ENCODE measurements at places on chromosomes 4 and X. TPM values are rescaled to one million over a fixed set of nuclear protein-coding genes. Genes with fewer than 3 reads are reported as not detected.

The HS3ST1 gene
- 0.59 TPM for total RNA-seq

The IL3RA gene
- 0.53 TPM for total RNA-seq

The AMELX gene
- not detected for total RNA-seq

The REST gene
- total RNA-seq: 49.1 TPM

The DUX4 gene
- total RNA-seq: not detected

The TCP11X1 gene
- not detected for total RNA-seq

The PRRG3 gene
- not detected for total RNA-seq

The FGFBP2 gene
- 0.20 TPM for total RNA-seq

The KDR gene
- not detected for total RNA-seq

DNA sequence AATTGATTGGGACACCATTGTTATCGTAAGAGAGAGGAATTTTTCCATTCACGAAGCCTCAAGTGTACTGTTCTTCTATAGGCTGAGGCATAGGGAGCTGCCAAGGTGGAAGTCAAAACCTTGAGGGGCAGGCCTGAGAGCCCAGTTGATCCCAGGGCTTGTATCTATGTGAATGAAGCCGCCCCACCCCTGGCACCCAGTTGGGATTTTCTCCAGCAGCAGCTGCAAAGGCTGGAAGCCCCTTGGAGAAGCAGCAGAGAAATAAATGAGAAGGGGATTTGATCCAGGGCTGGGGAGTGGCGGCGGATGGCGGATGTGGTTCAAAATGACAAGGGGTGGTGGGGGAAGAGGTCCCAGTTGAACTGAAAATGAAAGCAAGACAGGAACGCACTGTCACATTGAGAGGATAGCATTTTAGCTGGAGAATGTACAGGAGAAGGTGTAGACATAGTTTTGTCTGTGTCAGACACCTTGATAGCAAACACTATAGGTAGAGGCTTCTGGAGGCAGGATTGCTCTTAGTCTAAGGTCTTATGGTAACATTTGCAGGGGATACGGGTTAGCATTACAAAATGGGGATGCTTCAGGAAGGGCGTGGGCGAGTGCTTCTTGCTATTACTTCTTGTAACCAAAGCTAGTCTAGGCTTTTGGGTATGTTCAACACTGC, 32.6 kb downstream of the DOCK11 start:
- H3K27ac ChIP-seq: peak overlapping the region; percentile 97
- H3K4me1 ChIP-seq: peaks cover 82% of the 10 kb centered on the region
- no peaks in the 10 kb centered on the region for H3K27me3 ChIP-seq
- DNase-seq: peak; percentile 20
- peak overlapping the region; percentile 88 for H3K4me3 ChIP-seq

GRCh38 chrX:65731684-65732289, 64.3 kb downstream of the MSN start:
- H3K36me3 ChIP-seq: peaks cover 83% of the 10 kb centered on the region
- peak overlapping the region; percentile 41 for H3K27ac ChIP-seq
- H3K27me3 ChIP-seq: no peaks in the 10 kb centered on the region
- no peak overlapping the region for H3K4me3 ChIP-seq
- H3K4me1 ChIP-seq: peaks cover 21% of the 10 kb centered on the region

GRCh38 chr4:4853921-4854648, 5.4 kb upstream of the MSX1 start:
- no peak for DNase-seq
- H3K4me3 ChIP-seq: peak overlapping the region; percentile 84
- H3K27me3 ChIP-seq: peaks cover 54% of the 10 kb centered on the region
- H3K36me3 ChIP-seq: peaks cover 3% of the 10 kb centered on the region
- no peak overlapping the region for H3K27ac ChIP-seq

DNA sequence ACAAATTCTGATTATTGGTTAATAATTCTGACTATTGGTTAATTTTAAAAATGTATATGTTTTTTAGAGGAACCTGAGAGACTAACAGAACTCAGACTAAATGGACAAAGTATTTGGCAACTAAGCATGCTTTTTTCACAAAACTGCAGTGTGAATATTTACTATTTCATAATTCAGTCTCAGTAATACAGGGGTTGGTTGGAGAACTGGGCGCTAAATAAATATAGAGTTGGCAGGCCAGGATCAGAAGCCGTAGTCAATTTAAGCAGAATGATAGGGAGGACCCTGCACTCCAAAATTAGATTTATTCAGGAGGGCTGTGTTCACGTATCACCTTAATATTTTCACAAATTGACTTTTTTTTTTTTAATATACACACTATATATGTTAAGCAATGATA, 5.8 kb downstream of the TIGD2 start:
- H3K27me3 ChIP-seq: no peaks in the 10 kb centered on the region
- no peak overlapping the region for H3K4me3 ChIP-seq
- no peaks in the 10 kb centered on the region for H3K36me3 ChIP-seq
- no peak overlapping the region for H3K27ac ChIP-seq

DNA sequence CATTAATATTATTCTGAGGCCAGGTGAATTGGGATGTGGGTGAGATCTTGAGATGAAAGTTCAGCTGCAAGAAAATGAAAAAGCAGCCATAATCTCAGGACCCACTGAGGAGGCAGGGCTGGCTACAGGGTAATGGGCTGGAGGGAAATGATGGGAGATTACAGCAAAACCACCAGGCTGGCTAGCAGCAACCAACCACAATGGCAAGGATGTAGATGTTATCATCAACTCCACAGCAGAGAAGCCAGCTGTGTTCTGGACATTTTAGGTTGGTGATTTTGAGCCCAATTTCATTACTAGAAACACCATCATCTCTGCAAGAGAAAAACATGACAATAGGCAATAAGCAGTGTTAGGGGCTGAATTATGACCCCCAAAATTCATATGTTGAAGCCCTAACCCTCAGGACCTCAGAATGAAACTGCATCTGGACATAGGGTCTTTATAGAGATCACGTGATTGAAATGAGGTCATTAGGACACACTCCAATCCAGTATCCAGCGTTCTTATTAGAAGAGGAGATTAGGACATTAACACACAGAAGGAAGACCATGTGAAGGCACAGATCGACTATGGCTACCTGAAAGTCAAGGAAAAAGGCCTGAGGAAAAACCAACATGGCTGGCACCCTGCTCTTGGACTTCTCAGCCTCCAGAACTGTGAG, 139.8 kb upstream of the KIT start:
- DNase-seq: no peak
- no peak overlapping the region for H3K27ac ChIP-seq
- H3K4me3 ChIP-seq: no peak overlapping the region
- H3K36me3 ChIP-seq: no peaks in the 10 kb centered on the region

GRCh38 chr4:3355266-3355748, 62.5 kb downstream of the RGS12 start:
- H3K4me1 ChIP-seq: peaks cover 44% of the 10 kb centered on the region
- H3K27me3 ChIP-seq: no peaks in the 10 kb centered on the region
- peaks cover 2% of the 10 kb centered on the region for H3K36me3 ChIP-seq
- H3K27ac ChIP-seq: peak overlapping the region; percentile 91
- H3K4me3 ChIP-seq: peak overlapping the region; percentile 67

DNA sequence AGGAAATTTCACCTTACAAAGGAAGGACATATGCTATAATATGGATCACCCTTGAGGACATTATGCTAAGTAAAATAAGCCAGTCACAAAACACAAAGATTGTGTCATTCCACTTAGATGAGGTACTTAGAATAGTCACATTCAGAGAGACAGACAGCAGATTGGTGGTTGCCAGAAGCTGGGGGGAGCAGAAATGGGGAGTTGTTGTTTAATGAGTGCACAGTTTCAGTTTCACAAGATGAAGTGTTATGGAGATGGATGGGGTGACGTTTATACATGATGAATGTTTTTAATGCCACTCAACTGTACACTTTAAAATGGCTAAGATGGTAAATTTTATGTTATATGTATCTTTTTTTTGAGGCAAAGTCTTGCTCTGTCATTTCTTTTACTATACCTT, 14.8 kb upstream of the SPON2 start:
- H3K27me3 ChIP-seq: no peaks in the 10 kb centered on the region
- H3K4me3 ChIP-seq: no peak overlapping the region
- peaks cover 35% of the 10 kb centered on the region for H3K4me1 ChIP-seq
- no peak for DNase-seq
- H3K27ac ChIP-seq: no peak overlapping the region

- no peaks in the 10 kb centered on the region for H3K27me3 ChIP-seq
- no peak overlapping the region for H3K27ac ChIP-seq
- H3K4me3 ChIP-seq: no peak overlapping the region
- no peaks in the 10 kb centered on the region for H3K4me1 ChIP-seq
- no peaks in the 10 kb centered on the region for H3K36me3 ChIP-seq
These were observed 8.5 kb downstream of the UGT2B7 start for GRCh38 chr4:69104719-69105275.

DNA sequence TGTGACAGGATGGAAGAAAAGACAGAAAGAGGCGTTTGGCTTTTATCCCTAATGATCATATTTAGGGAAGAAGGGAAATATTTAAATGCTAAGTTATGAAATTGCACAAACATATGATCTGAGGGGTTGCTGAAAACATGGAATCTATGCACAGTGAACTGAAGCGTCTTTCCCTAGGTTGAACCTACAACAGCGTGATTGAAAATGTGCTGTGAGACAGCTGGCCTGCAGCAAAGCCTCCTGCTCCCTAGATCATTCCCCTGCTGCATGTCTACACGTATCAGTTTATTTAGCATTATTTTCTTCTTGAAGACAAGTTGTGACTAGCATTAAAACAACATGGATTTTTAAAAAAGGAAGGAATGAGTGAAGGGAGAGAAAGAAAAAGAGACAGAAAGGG, 272.5 kb upstream of the TRAM1L1 start:
- H3K4me1 ChIP-seq: no peaks in the 10 kb centered on the region
- no peaks in the 10 kb centered on the region for H3K27me3 ChIP-seq
- H3K36me3 ChIP-seq: no peaks in the 10 kb centered on the region
- H3K27ac ChIP-seq: no peak overlapping the region

DNA sequence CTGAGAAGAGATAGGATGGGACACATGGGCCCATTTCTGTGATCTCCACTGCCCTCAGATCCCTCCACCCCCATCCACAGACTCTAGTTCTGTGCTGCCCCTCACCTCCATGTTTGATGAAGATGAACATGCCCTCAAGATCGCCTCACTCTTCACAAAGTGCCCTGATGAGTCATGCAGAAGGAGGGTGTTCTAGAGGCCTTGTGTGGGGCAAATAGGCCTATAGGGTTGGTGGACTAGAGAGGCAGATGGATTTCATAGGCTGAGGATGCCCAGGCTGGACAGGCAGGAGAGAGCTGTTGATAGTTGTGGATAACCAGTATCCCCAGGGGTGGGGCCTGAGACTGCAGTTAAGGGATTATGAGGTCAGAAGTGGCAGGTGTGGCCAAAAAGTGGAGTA, at the start of gene CXorf65:
Gene CXorf65, minus strand, starts transcription at position 314 of the 400 bp plus-strand sequence. Its CDS starts 184 bp downstream, at position 130.
- no peak for DNase-seq
- peaks cover 80% of the 10 kb centered on the region for H3K4me1 ChIP-seq
- H3K4me3 ChIP-seq: peak within 1 kb of the TSS; percentile 50
- H3K27ac ChIP-seq: peak within 1 kb of the TSS; percentile 76
- H3K27me3 ChIP-seq: no peaks in the 10 kb centered on the region

DNA sequence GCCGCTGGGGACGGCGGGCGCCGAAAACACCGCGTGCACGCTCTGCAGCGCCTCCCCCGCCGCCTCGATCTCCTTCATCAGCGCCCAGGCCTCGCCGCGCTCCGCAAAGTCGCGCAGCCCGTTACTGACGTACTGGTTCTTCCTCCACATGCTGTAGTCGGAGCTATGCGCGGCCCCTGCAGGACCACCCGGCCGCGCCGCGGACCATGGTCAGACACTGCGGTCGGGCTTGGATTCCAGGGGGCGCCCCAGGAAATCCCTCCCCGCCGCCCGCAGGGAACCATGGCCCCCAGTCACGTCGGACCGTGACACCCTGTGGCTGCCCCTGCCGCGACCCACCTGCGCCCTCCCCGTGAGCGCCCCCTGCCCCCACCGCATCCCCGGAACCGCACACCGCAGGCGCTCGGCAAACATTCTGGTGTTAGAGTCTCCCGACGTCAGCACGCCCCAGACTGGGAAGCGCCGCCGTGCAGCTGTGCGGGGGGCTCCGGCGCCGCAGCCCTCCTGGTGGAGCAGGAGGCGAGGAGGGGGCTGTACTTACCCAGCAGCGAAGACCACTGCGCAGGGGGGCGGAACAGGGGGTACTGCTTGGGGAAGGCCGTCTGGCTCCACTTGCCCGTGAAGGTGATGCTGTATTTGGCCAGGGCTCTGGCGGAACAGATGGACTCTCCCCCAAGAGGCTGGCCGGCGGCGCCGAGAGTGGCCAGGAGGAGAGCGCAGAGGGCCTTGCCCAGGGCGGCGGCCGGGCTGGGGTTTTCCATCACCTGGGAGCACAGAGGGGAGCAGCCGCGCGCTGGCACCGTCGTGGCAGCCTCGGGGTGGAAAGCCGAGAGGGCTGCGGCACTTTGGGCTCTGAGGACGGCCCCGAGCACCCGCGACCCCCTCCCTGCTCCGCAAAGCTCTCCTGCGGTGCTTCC, 814 bp downstream of the SPON2 start:
- no peaks in the 10 kb centered on the region for H3K36me3 ChIP-seq
- H3K27me3 ChIP-seq: peaks cover 2% of the 10 kb centered on the region
- peak overlapping the region; percentile 76 for H3K4me3 ChIP-seq

DNA sequence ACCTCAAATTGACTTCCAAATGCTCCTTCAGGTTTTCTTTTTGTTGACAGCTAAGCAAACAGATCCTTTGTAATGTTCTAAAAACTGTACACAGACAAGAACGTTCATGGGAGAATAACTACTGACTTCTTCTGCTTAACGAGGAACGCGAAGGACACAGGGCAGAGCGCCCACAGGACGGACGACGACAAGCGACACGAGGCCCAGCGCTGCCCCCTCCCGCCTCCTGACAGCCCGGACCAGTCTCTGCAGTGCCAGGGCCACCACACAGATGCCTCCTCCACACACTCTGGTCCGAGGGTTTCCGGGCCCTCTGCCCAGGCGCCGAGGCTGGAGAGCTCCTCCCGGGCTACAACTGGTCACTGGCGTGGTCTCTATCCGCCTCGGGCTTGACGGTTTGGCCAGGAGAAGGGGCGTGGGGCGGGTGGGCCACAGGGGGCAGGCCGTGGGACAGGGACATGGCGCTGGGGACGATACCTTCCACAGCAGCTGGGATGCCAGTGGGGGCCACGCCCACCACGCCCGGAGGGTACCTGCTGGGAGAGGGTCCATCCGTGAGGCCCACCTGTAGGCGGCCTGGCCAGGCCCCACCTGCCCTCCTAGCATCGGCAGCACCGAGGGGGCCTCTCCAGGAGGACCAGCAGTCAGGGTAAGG, 36.9 kb downstream of the CTBP1 start:
- DNase-seq: no peak
- H3K36me3 ChIP-seq: peaks cover 40% of the 10 kb centered on the region
- no peak overlapping the region for H3K27ac ChIP-seq
- no peaks in the 10 kb centered on the region for H3K27me3 ChIP-seq
- peaks cover 24% of the 10 kb centered on the region for H3K4me1 ChIP-seq

DNA sequence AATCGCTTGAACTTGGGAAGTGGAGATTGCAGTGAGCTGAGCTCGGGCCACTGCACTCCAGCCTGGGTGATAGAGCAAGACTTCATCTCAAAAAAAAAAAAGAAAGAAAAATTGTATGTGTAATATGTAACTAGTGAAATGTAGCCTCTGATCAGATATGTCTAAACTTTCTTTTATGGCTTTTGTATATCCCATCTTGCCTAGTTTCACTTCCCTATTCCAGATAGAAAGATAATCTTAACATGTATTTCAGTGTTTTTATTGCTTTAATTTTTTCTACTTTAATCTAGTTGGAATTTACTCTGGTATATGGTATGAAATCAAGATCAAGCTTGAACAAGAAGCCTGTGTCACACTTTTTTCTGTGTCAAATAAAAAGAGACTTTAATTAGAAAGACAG, 1.9 kb upstream of the ZNF41 start:
- peak overlapping the region; percentile 44 for H3K4me3 ChIP-seq
- no peaks in the 10 kb centered on the region for H3K27me3 ChIP-seq

All from activated B cell treated with CpG ODN at 0.5 μM for 24 hours (primary cell).